Kidney glomerular epithelial cell (primary cell): ENCODE measurements at places on chromosomes 2 and 18.

GRCh38 chr18:10449396-10449795, 5.0 kb upstream of the APCDD1 start:
- DNase-seq, result no peak

DNA sequence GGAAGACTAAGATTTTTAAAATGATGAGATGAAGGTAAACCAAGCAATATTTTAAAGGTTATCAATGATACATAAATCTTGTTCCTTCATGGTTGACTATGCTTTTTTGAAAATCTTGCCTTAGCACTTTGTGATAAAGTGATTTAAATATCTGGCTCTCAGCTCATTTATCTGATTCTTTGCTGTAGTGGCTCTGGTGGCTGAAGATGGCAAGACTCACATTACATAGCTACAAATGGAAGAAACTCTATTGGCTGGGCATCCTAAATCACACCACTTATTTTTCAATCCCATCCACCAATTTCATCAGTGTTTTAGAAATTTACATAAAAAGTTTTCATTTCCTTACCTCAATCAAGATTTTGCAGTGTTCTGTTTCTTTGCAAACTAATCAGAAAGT, 16.6 kb upstream of the APCDD1 start:
- DNase-seq, result no peak

DNA sequence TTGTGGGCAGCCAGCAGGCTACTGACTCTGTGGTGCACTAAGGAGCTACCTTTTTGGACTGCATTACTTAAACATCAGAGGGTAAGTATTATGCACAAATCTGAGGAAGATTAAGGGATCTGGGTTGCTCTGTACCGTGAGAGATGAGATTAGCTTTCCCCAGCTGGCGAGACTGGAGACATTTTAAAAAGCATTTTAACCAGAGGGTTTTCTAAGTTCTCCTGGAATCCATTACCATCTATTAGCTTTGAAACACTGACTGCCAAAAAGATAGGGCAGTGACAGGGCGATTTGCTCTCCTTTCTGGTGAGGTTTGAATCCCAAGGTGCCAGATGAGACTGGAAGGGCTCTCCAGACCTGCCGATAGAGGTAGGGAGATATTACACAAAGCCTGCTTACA, 63.2 kb downstream of the LYPD6 start:
- DNase-seq, result no peak

DNA sequence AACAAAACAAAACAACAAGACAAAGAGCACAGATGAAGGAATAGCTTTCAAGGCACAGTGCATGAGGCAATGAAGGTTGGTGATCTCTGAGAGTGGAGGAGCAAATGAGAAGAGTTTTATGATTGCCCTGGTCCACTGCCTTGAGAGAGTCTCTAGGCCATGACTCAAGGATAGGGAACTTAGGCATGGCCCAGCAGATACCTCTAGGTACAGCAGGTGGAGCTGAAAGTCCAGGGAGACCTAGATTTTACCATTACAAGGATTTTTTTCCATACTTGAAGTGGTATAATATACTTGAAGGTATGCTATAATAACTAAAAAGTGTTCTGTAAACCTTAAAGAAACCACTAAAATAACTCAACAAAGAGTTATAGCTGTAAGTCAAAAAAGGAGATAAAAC, 239.5 kb upstream of the KLHL29 start:
- DNase-seq, result no peak

DNA sequence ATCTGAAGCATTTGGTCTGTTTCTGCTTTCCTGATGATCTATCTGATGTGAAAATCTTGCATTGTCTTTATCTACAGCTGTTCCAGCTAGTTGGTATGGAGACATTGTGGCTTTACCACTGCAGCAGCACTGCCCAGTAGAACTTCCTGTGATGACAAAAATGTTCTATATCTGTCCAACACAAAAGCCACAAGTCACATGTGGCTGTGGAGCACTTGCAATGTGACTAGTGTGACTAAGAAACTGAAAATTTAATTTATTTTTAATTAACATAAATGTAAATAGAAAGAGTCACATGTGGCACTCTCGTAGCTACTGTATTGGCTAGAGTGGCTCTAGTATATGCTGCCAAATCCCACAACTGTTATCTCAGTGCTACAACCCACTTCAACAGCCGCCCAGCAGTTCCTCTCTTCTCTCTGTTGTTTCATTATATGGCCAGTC, 425.7 kb downstream of the SETBP1 start:
- no peak for DNase-seq

GRCh38 chr18:48023334-48024008, 93.0 kb upstream of the SMAD2 start:
- peak; percentile 95 for DNase-seq

DNA sequence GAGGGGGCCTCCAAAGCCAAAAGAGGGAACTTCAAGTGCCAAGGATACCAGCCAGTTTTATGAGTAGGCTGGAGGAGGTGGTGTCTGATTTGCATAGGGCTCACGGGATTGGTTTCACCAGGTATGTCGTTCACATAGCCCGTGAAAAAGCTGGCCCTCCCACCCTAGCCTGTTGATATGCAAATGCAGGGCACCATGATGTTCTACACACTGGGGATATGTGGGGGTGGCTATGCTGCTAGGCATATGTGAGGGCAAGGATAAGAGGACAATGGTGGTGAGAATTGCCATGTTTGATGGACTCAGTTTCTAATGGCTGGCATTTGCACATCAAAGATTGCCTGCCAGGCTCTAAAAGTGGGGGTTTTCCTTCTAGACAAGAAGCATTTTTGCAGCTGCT, 378.6 kb downstream of the DPP10 start:
- DNase-seq, result no peak

DNA sequence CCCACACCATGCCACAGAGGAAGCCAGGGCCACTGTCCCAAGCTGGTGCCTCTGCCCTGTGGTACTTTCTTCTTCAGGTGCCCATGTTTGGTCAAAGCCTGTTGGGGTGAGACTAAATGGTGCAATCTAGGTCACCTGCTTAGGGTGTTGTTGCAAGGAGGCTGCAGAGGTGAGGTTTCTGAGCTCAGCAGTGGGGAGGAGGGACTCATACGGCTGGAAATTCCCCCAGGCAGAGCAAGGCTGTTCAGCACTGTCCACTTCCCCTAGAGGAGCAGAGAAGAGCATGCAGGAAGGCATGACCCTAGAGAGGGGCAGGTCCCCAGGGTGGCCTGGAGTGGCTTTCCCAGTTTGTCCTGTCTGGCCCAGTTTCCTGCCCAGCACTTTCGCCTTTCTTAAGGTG, 211.0 kb downstream of the HAUS1 start:
- no peak for DNase-seq

GRCh38 chr18:7084080-7085065, 33.2 kb downstream of the LAMA1 start:
- peak; percentile 77 for DNase-seq

GRCh38 chr2:225999692-226000091, 600.2 kb downstream of the NYAP2 start:
- DNase-seq, result no peak

- DNase-seq, result no peak
Observed at GRCh38 chr18:54772056-54772455, 56.2 kb upstream of the RAB27B start.

GRCh38 chr2:41033127-41033526, 581.2 kb upstream of the SLC8A1 start:
- DNase-seq, result no peak

- no peak for DNase-seq
Observed at GRCh38 chr2:55399815-55400214, 19.8 kb downstream of the CCDC88A start.
